ENCODE measurements at places on chromosomes 2 and 18.

DNA sequence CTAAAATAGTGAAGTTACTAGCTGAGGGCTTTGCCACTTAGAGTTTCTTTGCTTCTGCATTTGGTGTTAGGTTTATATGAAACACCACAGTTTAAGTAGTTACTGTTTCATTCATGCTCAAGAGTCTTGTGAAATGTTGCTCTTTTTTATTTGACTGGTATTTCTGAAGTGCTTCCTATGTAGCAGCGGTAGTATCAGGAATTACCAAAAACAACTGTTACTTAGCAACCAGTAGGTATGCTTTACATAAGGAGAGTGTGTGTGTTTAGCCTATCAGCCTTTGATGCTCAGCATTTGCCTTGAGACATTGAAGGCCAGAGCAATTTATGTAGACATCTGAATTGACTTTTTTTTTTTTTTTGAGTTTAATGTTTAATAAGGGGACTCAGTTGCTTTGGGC is 3.6 kb downstream of the DIS3L2 start:
- H3K36me3 ChIP-seq: no peaks in the 10 kb centered on the region
- H3K4me3 ChIP-seq: no peak overlapping the region
- no peak overlapping the region for H3K27ac ChIP-seq
- H3K27me3 ChIP-seq: no peaks in the 10 kb centered on the region
- no peak for DNase-seq
- H3K4me1 ChIP-seq: peaks cover 8% of the 10 kb centered on the region

DNA sequence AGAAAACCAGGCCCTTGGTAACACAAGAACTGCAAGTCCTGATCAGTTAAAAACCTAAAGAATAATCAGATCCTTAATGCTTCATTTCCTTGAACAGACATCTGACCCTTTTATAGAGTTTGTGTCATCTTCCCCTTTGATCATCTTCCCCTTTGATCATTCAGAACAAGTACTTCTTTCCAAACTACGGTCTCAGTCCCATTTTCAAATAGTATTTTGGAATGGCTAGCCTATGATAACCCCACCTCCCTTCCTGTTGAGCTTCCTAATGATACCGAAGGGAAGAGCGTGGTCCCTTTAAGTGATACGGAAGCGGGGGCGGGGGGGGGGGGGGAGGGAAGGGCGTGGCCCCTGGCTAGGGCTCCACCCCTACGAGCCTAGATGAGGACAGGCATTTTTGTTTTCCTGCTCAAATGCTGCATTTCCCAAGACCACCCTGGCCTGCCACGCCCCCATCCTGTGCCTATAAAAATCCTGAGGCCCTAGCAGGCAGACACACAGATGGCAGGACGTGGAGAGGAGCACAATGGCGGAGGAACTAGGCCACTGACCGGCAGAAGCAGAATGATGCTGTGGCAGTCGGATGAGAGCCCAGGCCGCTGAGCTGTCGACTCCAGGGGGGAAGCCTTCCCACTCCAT is 24.1 kb upstream of the CHRNA1 start:
- no peaks in the 10 kb centered on the region for H3K27me3 ChIP-seq
- H3K4me1 ChIP-seq: peaks cover 7% of the 10 kb centered on the region
- no peak overlapping the region for H3K27ac ChIP-seq
- H3K4me3 ChIP-seq: no peak overlapping the region

- no peak overlapping the region for H3K4me3 ChIP-seq
- no peaks in the 10 kb centered on the region for H3K4me1 ChIP-seq
- H3K27me3 ChIP-seq: no peaks in the 10 kb centered on the region
- no peak overlapping the region for H3K27ac ChIP-seq
- H3K36me3 ChIP-seq: no peaks in the 10 kb centered on the region
These were observed 73.9 kb upstream of the SOX11 start for GRCh38 chr2:5618271-5618670.

DNA sequence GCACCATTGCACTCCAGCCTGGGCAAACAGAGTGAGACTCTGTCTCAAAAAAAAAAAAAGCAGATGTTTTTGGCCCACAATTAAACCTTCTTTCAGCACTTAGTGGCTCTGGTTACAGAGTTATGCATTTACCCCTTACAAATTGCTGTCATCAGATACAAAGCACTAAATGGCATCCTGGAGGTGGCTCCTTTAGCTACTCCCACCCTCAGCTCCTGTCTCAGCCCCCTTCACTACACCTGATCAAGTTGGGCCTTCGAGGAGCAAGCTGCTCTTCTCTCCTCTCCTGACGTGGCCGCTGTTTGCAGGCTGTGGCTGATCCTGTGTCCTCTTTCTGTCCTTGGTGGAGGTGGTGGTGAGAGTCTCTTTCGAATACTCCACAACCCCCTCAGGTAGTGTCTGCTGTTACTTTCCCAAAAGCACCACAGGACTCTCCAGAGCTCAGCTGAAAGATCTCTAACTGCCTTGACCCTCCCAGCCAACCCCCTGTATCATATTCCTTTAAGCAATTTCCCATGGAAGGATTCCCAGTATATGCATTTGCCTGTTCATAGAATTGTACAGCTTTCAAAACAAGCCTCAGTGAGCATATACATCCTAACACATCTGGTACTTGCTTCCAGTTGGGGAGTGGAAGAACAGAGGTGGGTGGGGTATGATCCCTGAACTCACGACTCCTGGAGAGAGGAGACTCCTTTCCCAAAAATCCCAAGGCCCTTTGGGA is 285.9 kb downstream of the CLIP4 start:
- no peak overlapping the region for H3K27ac ChIP-seq
- no peaks in the 10 kb centered on the region for H3K36me3 ChIP-seq
- DNase-seq: no peak
- H3K27me3 ChIP-seq: no peaks in the 10 kb centered on the region
- H3K4me3 ChIP-seq: no peak overlapping the region
